ENCODE measurements at places on chromosomes 11 and 22. TPM values are rescaled to one million over a fixed set of nuclear protein-coding genes. Genes with fewer than 3 reads are reported as not detected.

PRRG4 gene
- 5.7 TPM for polyA plus RNA-seq

SLC6A5 gene
- polyA plus RNA-seq = not detected

RHOG gene
- polyA plus RNA-seq = 21.9 TPM

DBX1 gene
- polyA plus RNA-seq = not detected

RIC3 gene
- polyA plus RNA-seq = 1.7 TPM

SLC43A1 gene
- polyA plus RNA-seq = 108 TPM

DNA sequence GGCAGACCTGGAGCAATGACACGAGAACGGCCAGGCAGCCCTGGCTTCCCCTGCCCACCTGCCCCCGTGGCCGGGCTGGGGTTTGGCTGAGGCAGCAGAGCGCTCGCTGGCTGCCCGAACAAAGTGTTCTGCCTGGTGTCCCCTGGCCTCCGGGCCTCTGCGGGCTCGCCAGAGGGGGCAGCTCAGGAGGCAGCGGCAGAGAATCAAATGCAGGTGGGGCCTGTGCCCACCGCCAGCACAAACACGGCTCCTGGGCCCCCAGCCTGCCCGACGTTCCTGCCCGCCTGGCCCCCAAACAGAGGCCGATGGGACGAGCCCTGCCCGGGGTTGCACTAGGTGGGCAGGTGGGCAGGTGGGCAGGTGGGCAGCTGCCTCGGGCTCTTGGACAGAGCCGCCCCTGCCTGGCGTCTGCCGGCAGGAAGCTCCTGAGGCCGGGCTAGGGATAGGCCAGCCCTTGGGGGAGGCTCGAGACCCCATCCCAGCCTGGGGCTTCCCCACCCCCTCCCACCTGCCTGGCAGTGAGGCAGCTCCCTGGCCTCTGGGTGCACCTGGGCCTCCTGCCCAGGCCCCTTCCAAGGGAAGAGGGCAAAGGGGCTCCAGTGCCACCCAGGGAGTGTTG, 46.8 kb downstream of the CDKN1C start:
- no peak for DNase-seq

DNA sequence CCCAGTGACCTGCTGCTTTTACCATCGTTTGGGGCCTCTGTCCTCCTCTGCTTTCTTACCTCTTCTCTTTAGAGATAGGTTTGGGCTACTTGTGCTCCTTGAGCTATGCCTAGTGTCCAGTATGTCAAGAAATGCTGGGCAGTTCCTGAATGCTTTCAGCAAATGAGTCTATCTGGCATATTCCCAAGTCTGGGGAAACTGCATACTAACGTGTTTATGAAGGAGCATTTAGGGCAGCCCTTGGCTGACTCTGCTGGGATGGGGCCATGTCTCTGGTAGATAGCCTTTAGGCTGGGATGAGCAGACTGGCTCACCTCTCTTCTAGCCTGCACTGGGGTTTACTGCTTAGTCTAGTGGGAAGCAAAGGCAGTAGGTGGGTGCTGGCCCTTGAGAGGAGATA, 43.7 kb upstream of the SUSD2 start:
- DNase-seq = no peak

DNA sequence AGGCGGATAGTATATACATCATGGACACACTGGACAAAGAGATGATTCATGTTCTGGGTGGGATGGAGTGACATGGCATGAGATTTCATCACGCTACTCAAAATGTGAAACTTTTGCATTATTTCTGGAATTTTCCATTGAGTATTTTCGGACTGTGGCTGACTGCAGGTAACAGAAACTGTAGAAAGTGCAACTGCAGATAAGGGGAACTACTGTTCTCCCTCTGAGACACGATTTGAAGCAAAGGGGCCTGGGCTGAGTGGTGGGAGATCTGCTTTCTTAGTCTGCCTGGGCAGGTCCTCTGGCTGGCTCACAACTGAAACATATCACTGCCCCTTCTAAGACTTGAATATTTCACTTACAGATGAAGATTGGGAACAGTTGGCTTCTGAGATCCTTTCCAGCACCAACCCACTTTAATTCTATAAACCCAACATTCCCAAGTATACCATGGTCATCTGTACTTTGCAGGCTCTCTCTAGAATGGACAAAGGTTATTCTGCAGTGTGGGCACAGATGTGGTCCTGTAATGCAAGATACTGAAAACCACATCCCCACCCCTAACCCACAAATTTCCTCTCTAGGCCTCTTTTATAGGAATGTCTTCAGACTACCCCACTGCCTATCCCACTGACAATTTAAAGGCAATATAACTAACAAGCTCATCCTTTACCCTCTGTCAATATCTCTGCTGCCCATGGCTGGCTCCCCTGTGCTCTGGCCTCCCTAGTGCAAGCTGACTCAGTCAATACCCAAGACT, 121.1 kb downstream of the KCNC1 start:
- DNase-seq = no peak

- no peak for DNase-seq
Observed at GRCh38 chr11:2702771-2703362, 3.1 kb upstream of the KCNQ1OT1 start.

DNA sequence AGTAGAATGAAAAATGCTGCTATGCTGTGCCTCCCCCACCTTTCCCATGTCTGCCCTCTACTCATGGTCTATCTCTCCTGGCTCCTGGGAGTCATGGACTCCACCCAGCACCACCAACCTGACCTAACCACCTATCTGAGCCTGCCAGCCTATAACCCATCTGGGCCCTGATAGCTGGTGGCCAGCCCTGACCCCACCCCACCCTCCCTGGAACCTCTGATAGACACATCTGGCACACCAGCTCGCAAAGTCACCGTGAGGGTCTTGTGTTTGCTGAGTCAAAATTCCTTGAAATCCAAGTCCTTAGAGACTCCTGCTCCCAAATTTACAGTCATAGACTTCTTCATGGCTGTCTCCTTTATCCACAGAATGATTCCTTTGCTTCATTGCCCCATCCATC, 14.9 kb upstream of the HBE1 start:
- DNase-seq = peak; percentile 82

DNA sequence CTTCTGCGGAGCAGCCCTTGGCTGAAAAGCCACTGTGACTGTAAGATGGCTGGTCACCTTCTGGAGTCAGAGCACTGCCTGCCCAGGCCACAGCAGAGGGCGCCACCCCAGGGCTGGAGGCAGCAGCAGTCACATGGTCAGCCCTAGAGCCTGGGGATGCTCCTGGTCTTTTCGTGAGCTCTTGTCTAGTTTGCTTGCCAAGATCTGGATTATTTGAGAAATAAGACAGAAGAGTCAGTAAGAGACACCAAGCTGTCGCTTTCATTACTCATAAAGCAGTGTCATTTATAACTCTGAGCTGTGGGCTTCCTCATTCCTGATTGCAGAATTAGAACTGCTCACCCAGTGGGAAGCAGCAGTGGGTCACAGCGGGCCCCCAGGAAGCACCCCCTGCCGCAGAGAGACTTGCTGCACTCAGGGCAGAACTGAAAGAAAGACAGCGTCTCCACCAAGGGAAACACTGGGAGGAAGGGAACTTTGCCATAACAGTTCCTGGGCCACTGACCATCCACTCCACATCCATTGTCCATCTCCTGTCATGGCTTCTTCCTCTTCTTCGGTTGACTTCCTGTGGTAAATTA, 56.7 kb downstream of the PPP6R2 start:
- DNase-seq = no peak

PHRF1 gene
- polyA plus RNA-seq = 2.4 TPM
